ENCODE measurements at places on chromosomes 1 and 21. TPM values are rescaled to one million over a fixed set of nuclear protein-coding genes. Genes with fewer than 3 reads are reported as not detected.

The GPR161 gene
- 17.3 TPM for total RNA-seq

DNA sequence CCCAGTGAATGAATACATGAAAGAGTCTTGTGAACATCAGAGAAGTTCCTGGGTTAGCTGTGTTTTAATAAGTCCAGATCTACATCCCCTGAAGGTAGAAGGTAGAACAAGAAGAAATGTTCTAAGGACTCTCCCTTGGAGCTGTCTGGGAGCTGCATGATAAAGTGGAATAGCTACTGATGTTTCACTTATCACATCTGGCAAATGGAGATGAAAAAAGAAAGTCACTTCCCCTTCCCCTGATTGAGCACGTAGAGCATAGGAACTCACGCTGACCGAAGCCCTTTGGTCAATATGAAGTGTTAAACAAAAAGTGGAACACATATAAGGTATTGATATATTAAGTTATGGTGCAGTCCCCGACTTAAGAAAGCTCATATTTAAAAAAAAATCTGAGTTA lies 53.2 kb upstream of the PARP1 start:
- no peak for DNase-seq

DNA sequence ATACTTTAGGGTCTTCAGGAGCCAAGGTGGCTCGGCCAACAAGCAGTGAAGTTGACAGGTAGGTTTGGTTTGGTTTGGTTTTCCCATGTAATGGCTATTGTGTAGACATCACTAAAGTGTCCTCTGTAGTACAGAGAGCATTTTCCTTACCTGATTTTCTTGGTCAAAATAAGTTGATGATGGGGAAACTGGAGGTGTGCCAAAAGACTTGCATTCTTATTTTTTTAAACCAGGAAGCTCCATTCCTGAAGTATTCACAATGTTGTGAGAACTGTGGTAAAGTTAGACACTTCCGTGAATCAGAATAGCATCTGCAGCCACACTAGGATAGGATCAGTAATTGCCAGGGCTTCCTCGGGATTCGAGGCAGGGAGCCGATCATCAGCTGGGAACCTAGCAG lies 2.9 kb downstream of the ZBTB37 start:
- no peak for DNase-seq

DNA sequence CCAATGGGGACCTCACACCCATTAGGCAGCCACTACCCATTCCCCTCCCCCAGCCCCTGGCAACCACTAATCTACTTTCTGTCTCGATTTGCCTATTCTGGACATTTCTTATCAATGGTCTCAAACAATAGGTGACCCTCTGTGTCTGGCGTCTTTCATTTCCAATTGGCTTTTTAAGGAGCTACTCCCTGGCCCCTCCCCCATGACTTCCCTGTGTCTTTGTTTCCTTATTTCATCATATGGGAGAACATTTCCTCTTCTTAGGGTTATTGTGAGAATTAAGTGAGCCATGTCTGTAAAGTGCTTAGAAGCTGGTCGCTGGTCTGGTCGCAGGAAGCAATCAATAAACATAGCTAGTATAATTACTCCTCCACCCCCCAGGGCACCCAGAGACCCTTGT lies 80.9 kb downstream of the SPSB1 start:
- DNase-seq = no peak

DNA sequence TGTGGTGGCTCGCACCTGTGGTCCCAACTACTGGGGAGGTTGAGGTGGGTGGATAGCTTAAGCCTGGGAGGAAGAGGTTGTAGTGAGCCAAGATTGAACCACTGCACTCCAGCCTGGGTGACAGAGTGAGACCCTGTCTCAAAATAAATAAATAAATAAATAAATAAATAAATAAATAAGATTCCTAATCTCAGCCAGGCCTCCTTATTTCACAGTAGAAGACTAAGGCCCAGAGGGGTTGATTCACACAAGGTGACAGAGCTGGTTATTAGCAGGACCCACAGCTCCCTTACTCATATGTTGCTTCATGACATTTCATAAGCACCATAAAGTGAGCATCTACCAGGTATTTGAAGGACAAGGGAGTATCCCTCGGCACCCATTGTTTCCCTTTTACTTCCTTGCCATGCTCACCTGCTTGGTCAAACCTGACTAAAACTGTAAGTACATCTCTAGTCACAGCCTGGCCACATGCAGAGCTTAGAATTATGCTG lies 32.7 kb downstream of the ALG14 start:
- no peak for DNase-seq

GRCh38 chr1:50980505-50980904 lies 10.5 kb downstream of the CDKN2C start:
- no peak for DNase-seq

DNA sequence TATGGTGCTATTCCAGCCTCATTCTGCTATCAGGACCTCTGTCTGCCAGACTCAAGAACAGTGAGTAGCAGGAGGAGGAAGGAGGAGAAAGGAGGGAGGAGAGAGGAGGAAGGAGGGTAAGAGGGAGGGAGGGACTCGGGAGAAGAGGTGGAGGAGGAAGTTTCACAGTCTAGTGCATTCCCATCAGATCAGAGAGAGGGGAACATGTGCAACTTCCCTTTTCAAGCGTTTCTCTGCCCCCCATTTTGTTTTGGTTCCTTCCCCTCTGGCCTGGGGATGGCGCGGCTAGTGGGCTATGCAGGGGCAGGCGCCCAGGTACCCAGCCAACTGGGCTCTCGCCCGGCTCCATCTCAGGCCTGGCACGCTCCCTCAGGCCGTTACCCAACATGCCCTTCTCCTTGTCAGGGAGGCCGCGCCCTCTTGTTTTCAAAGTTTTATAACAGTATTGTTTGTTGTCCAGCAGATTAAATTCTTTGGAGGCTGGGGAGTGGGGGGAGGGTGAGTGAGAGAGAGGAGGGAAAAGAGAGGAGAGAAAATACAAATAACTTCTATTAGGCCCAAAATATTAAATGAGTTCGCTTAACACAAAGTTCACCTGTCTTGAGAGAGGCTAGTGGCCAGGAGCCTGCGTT lies 56.0 kb downstream of the CD46 start:
- DNase-seq = no peak

- no peak for DNase-seq
These were observed 12.8 kb upstream of the LRRC3 start for GRCh38 chr21:44442266-44443125.

All from H1 (cell line).